ENCODE measurements at places on chromosomes 2 and 18.

DNA sequence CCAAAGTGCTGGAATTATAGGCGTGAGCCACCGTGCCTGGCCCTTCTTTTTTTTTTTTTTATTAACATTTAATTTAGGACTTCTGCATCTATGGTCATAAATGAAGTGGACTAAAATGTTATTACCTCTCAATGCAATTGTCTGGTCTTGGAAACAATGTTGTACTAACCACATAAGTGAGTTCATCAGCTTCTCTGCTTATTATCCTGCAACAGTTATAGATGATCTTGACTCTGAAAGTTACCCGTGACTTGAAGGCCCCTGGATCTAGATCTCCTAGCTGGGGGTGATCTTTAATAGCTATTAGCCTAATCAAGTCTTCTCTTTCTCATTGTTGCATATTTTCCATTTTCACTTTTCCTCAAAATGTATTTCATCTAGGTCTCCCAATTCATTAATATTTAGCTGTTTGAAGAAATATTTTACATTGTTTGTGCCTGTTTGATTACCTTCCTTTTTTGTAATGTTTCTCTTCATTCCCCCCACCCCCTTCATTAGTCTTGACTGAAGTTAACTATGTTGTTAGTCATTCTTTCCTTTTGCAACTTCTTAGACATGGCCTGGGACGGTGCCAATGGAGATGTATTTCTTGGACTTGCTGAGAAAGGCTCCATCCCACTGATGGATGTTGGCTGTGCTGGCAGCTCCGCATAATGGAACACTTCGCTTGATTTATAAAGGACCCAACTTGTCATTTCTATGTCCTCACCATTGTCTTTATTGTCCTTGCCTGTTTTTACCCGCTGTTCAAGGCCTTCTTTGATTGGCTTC, 141.6 kb upstream of the RIOK3 start:
- DNase-seq = peak; percentile 93

GRCh38 chr18:77047803-77048419, 84.7 kb downstream of the MBP start:
- DNase-seq = no peak

GRCh38 chr18:48004577-48004976, 74.1 kb upstream of the SMAD2 start:
- DNase-seq = no peak

DNA sequence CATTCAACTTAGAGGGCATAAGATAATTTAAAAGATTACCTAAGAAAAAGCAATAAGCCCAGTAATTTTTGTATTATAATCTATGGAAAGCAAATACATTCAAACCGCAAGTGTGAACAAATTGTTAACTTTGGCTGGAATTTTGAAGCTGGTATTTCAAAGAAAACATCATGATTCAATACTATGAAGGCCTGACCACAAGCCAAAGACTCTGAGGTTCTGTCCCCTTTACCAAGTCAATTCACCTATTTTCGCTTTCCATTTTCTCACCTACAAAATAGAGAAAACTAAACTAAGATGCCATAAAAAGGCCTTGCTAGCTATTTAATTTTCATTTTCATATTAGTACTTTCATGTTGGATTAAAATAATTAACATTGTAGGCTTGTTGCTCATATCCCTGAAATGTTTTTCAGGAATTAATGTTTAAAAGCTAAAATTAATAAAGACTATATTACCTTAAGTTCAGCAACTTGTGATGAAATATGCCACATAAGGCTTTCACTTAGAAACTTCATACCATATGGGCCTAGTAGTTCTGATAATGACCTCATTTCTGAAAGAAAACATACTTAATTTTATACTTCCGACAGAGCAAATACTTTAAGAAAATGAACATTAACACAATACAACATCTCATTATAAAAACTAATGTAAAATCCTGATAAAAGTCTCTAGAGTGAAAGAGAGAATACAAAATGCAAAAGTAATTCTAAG, 85.7 kb upstream of the FRZB start:
- peak; percentile 81 for DNase-seq

DNA sequence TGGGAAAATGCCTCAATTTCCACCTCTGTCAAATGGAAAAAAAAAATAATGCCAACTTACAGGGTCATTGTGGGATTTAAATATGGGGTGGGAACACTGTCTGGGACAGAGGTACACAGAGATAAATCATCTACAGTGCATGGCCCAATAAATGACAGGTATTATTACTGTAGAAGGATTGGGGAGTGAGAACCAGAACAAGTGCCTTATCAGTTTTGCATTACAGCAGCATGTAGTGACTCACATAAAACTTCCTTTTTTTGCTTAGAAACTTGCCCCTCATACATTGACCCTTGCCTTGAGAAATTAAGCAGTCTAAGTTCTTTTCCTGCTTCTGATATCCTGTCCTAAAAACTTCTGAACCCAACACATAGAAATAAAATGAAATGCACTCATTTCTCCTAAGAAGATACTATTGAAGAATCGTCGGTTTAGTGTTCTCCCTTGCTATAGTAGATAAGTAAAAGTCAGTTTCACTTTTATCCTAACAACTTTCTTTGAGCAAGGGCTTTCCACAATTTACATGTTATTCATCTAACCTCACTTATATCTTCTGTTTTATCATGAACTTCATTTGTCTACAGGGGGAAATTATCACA, 121.0 kb upstream of the HAAO start:
- no peak for DNase-seq

DNA sequence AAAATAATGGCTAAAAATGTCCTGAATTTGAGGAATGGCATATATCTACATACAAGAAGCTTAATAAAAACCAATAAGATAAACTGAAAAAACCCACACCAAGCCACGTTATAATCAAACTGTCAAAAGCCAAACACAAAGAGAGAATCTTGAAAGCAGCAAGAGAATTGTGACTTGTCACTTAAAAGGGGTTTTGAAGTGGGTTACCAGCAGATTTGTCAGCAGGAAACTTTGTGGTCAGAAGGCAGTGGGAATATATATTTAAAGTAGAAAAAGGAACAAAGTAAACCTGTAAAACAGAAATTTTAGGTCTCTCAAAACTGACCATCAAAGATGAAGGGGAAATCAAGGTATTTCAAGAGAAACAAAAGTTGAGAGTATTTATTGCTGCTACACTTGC, 171.9 kb upstream of the CNTNAP5 start:
- DNase-seq = no peak

- no peak for DNase-seq
Measured at GRCh38 chr2:150494234-150494945, 6.9 kb upstream of the RND3 start.

GRCh38 chr2:114962532-114962931, 520.1 kb downstream of the DPP10 start:
- DNase-seq = no peak

GRCh38 chr2:46230115-46230571, 67.1 kb upstream of the EPAS1 start:
- DNase-seq = peak; percentile 47

- no peak for DNase-seq
Measured at GRCh38 chr2:232038881-232039485, 77.5 kb downstream of the DIS3L2 start.

GRCh38 chr2:79223539-79223938, 64.0 kb upstream of the REG3A start:
- no peak for DNase-seq

DNA sequence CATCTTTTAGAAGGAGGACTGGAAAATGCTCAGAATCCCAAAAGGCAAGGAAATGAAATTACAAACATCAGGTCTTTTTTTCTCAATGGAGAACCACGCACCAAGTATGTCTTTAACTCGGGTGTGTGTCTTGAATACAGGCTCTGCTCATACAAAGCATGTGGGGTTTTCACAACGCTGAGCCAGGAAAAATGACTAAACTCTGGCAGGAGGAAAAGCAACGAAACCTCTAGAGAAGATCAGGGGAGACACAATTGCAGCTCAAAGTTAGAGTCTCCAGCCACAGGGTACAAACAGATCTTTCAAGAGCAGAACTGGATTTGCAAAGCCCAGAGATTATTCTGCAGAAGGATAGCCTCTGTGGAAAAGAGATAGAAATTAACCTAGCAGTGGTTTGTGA, 42.8 kb upstream of the TPO start:
- DNase-seq = no peak

DNA sequence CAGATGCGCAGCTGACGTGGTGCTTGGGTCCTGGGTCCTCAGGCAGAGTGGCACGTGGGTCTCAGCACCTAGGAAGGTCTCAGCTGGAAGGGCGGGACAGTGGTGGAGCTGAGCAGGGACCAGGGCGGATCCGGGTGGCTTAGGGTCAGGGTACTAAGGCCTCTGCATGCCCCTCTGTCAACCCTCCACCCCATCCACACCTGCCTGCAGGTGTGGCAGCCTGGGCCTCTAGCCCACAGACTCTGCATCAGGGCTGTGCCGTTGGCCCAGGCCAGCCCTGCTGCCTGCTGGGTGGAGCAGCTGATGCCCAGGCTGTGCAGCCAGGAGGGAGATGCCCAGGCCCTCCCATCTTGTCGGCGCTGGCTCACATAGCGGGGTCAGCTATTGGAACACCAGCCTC, 24.6 kb upstream of the OTOS start:
- DNase-seq = no peak

DNA sequence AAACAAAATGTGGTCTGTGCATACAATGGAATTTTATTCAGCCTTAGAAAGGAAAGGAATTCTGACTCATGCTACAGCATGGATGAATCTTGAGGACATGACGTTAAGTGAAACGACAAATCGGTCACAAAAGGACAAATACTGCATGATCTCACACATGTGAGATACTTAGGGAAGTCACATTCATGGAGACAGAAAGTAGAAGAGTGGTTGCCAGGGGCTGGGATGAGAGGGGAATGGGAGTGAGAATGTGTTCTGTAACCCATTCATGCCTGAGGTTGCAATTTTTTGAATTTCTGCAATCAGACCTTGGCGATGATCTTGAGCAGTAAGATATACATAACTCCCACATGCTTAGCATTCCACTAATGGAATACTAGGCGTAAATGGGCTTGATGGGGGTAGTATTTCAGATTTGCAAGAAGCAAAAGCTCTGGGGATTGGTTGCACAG, 22.0 kb downstream of the FHL2 start:
- peak; percentile 83 for DNase-seq

DNA sequence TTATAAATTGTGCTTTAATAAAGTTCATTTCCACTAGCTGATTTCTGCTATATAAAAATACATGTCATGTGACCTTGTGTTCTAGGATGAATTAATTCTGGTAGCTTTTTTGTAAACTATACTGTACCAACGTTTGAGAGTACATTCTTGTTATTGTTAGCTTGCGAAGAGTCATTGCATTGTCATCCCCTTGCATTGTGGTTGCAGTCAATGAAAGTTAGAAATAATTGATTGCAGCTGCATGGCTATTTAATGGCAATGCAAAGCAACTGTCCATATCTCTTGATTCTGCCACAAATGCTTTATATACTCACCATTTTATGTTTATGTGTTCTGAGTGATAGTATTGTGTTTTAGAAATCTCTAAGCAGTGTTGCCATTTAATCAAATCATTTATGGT, 91.6 kb downstream of the ZNF407 start:
- DNase-seq = peak; percentile 62

- DNase-seq = no peak
Measured at GRCh38 chr18:13642440-13642827, 83.9 kb downstream of the FAM210A start.

Measured in astrocyte of the spinal cord (primary cell).